Endodermal cell (in vitro differentiated cells): ENCODE measurements at places on chromosomes 3 and 15. TPM values are rescaled to one million over a fixed set of nuclear protein-coding genes. Genes with fewer than 3 reads are reported as not detected.

The RGMA gene
- 19.7 to 41.3 TPM (median 37.7 TPM) in 3 replicates for total RNA-seq

The MYL3 gene
- total RNA-seq = 1.1 and 1.6 TPM in 2 replicates

DNA sequence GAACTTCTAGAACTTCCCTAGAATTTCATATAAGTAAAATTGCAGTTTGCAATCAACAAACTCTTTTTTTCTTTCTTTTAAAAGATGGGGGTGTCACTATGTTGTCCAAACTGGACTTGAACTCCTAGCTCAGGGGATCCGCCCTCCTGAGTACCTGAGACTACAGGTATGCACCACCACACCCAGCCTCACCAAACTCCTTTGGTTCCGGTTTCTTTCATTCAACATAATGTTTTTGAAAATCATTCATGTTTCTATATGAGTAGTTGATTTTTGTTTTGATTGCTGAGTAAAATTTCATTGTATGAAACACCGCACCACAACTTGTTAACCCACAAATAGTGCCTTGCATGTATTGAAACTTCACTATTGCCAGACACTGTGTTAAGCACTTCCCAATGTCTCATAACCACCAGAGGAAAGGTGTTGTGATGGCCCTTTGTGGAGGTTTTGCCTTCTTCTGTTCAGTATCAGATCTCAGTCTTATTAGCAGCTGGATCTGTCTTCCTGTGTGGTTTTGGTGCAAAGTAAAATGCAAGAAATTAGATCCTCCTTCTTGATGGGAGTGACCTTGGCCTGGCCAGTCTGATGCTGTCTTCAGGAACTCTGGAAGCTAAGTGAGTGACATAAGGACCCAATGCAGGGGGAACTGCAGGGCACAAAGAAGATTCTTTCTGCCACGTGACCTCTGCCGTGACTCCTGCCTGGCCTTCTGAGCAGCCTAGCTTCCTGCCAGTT, 78.8 kb upstream of the UBE2E1 start:
- no peaks in the 10 kb centered on the region for H3K36me3 ChIP-seq
- H3K4me1 ChIP-seq = peaks cover 8% of the 10 kb centered on the region
- H3K27ac ChIP-seq = no peak overlapping the region
- no peaks in the 10 kb centered on the region for H3K27me3 ChIP-seq

DNA sequence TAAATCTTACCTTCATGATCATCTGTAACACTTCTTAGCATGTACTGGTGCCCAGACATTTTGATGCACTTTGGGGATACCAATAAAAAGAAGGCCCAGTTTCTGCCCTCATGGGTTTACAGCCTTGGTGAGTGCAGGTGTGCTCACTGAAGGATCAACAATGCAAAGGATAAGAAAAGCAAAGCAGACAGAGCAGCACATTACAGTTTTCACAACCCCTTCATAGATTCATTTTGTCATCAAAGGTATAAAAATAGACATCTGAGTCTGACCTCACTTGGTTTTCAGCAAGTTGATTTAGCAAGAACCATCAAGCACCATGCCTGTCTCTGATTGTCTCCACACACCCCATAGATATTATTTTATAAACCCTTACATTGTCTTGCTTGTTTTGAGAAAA, 77.6 kb downstream of the BFSP2 start:
- H3K27ac ChIP-seq = no peak overlapping the region
- no peaks in the 10 kb centered on the region for H3K27me3 ChIP-seq
- DNase-seq = no peak
- H3K36me3 ChIP-seq = no peaks in the 10 kb centered on the region
- H3K4me1 ChIP-seq = peaks cover 4% of the 10 kb centered on the region

GRCh38 chr15:58361273-58361759, 70.5 kb upstream of the LIPC start:
- no peaks in the 10 kb centered on the region for H3K4me1 ChIP-seq
- DNase-seq = no peak
- H3K27me3 ChIP-seq = no peaks in the 10 kb centered on the region
- H3K27ac ChIP-seq = no peak overlapping the region
- no peaks in the 10 kb centered on the region for H3K36me3 ChIP-seq

The ATXN7 gene
- total RNA-seq = 23.2 and 28.8 TPM in 2 replicates

- no peak overlapping the region for H3K27ac ChIP-seq
- H3K27me3 ChIP-seq = no peaks in the 10 kb centered on the region
- no peak overlapping the region for H3K4me3 ChIP-seq
- no peaks in the 10 kb centered on the region for H3K36me3 ChIP-seq
- peaks cover 5% of the 10 kb centered on the region for H3K4me1 ChIP-seq
- no peak for DNase-seq
Observed at GRCh38 chr3:10357592-10358308, 36.8 kb upstream of the SEC13 start.

The ZNF639 gene
- 24.5 to 42.0 TPM (median 38.7 TPM) in 3 replicates for total RNA-seq

GRCh38 chr15:77347197-77347596, 72.7 kb downstream of the PEAK1 start:
- H3K36me3 ChIP-seq = no peaks in the 10 kb centered on the region
- peaks cover 3% of the 10 kb centered on the region for H3K4me1 ChIP-seq
- DNase-seq = no peak
- H3K4me3 ChIP-seq = no peak overlapping the region
- no peaks in the 10 kb centered on the region for H3K27me3 ChIP-seq
- H3K27ac ChIP-seq = no peak overlapping the region

DNA sequence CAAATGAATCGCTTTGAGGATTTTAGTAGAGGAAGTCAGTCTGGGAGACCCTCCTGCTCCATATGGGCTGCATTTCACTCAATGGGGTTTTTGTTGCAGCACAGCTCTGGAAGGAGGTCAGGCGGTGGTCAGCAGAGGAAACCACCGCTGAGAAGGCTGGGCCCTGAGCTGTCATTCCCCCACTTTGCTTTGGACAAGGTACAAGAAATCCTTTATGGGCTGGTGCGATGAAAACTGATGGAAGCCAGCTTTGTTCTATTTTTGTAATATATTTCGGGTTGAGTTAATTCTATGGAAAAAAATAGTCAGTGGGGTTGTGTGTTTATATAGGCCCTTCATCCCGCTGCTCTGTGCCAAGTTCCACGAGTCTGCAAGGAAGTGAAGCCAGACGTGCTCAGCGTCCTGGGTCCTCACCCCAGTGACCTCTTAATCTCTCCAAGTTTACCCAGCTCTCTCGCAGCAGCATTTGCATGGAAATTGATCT, 157.1 kb upstream of the TMC3 start:
- no peaks in the 10 kb centered on the region for H3K36me3 ChIP-seq
- peak overlapping the region; percentile 10 for H3K27ac ChIP-seq
- no peak overlapping the region for H3K4me3 ChIP-seq
- H3K27me3 ChIP-seq = no peaks in the 10 kb centered on the region
- DNase-seq = peak; percentile 54
- H3K4me1 ChIP-seq = peaks cover 12% of the 10 kb centered on the region
